ENCODE measurements at places on chromosomes 12 and 14. TPM values are rescaled to one million over a fixed set of nuclear protein-coding genes. Genes with fewer than 3 reads are reported as not detected.

Gene CD4
- total RNA-seq, result 14.4 TPM

Gene STYK1
- total RNA-seq, result not detected

Gene SPRING1
- total RNA-seq, result 18.8 TPM

Gene PPP1R36
- 1.3 TPM for total RNA-seq

Gene AVPR1A
- not detected for total RNA-seq

Gene ZBTB42
- total RNA-seq, result 2.8 TPM

Gene ANKS1B
- 0.51 TPM for total RNA-seq

Gene ZNF10
- 12.1 TPM for total RNA-seq

Gene TCP11L2
- total RNA-seq, result 82.6 TPM

Gene PTPRB
- total RNA-seq, result 0.66 TPM

Gene CD163
- total RNA-seq, result 0.26 TPM

Gene ATL1
- total RNA-seq, result 16.2 TPM

Gene ABCC9
- 9.9 TPM for total RNA-seq

Gene ACOT6
- total RNA-seq, result not detected

Gene SERPINA12
- not detected for total RNA-seq

Gene SPIC
- not detected for total RNA-seq

Gene FAM222A
- under 0.01 TPM for total RNA-seq

Gene MAP1LC3B2
- 1.2 TPM for total RNA-seq

Data from fibroblast of lung (primary cell).